ENCODE measurements at places on chromosomes 1 and 21.

GRCh38 chr1:91398291-91398690 lies 6.3 kb downstream of the HFM1 start:
- no peak for DNase-seq

GRCh38 chr1:170676628-170677027 lies 12.7 kb downstream of the PRRX1 start:
- DNase-seq: no peak

- no peak for DNase-seq
Measured at GRCh38 chr1:225923381-225923691, 714 bp downstream of the PYCR2 start.

GRCh38 chr1:47340227-47340626 lies 6.6 kb downstream of the CMPK1 start:
- no peak for DNase-seq

- DNase-seq: no peak
Measured at GRCh38 chr1:108597041-108597440, 37.1 kb downstream of the EEIG2 start.

DNA sequence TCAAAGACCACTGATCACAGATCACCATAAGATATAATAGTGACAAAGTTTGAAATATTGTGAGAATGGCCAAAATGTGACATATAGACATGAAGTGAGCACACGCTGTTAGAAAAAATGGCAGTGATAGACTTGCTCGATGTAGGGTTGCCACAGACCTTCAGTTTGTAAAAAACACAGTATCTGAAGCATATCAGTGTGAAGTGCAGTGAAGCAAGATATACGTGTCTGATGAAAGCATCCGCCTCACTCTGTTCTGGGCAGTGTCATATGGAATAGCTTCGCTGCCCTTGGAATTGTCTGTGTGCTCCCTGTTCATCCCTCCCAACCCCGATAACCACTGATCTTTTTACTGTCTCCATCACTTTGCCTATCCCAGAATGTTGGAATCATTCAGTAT lies 50.7 kb downstream of the GALNT2 start:
- no peak for DNase-seq

DNA sequence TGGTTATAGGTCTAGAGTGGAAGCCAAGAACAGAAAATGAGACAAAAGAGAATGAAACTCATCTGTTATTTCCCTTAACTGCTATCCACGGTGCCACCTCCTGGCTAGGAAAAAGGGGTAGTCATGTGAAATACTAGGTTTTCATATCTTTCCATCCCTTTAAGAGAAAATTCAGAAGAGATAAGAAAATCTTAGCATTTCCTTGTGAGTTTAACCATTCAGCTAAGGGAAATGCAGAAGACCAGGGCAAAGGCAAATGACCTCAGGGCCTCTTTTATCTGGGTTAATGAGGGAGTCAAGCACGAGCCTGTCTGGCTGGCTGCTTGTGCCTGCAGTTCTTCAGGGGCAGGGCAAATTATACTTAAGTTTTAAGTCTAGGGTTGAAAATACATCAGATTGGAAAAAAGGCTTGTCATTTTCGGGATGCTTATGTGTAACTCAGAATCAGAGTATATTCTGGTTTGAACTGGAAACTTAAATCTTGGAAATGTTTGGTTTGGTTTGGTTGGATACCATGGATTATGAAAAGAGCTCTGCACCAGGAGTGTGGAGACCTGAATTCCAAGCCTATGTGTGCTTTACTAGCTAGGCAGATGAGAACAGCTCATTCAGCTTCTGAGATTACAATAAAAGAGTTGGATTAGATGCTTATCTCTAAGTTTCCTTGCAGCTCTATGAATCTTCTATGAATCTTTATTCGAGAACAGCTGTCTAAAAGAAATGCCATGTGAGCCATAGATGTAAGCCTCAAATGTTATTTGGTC lies 19.9 kb downstream of the NIBAN1 start:
- no peak for DNase-seq

DNA sequence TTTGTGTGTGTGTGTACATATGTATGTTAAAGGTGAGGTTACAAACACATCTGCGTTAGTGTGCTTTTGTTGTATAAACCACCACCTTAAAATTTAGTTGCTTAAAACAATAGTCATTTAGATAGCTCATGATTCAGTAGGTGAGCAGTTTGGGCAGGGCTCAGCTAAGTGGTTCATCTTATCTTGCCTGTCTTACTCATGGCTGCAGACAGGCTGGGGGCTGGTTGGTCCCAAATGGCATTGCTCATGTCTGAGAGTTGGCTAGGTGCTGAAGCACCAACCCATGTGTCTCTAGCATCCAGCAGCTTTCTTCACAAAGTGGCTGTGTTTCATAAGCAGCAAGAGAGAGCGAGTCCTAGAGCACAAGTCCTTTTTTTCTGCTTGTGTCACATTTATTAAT lies 91.4 kb downstream of the MACF1 start:
- no peak for DNase-seq

DNA sequence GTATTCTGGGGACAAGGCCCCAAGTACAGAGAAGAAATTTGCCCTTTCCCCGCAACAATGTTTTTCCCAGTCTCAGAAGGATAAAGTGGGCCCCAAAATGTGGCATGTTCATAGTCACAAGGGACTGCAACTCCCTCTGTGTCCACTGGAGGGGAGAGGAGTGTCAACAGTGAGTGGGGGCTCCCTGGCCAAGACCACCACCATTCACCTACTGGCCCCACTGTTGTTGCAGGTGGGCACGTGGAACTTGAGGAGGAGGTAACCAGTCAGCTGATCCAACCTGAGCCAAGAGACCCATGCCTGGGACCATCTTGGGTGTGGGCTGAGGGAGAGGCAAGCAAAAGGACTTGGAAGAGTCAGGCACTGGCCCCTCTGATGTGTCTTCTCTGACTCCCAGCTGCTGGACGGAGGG lies 777 bp downstream of the NUDT17 start:
- DNase-seq: peak; percentile 24

GRCh38 chr21:33849834-33850233 lies 65.8 kb downstream of the ATP5PO start:
- no peak for DNase-seq

DNA sequence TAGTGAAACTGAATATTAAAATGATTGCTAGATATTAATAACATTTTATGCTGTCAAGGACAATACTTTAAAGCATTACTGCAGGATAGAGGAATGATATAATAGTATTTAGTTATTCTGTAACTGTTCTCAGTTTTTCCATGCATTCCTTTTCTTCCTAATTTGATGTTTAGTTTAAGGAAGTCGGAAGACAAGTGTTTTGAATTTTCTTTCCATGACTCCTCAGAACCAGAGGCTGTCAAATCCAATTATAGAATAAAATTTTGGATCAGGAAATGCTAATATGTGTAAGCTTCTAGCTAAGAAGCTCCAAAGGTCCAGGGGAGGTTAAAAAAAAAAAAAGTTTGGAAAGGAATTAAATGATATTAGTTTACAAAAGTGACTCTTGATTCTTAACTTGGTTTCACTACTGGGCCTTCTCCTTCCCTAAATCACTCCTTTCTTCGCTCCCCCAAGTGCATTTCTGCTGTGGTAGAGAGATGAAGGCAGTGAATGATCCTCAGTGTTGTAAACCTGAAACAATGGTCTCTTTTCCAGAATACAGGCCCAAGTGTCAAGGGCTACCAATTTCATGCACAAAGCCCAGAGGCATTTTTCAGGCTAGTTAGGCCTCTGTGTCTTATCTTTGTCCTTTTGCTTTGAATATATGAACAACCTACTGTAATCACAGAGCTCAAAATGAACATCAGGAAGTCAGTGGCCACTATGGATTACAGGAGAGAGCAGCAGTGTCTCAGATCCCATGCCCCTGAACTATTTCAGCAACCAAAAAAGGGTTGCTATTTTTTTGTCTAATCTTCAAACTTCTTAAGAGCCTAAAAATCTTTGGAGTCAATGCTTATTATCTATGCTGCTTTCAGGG lies 6.2 kb downstream of the ADSS2 start:
- no peak for DNase-seq

DNA sequence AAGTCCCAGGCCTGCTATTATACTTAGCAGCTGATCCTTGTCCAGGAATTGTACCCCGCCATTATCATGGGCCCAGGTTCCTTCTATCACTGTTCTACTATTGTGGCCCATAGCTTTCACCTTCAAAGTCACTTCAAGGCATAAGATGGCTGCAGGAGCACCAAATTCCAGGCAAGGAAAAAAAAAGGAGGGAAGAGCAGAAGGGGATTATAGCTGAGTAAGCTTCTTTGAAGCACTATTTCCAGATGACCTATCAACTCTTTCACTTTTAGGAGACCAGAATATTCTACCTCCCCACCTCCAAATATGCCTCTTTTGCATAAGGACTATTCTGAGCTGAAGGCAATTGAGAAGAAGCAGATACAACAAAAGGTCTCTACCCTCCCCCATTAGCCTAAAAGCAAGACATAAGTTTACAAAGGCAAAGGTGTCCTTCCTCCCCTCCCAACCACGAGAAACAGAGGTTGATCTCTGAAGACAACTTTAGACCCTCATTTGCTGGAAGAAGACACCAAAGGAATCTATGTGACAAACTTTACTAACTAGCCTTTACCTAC lies 41.8 kb downstream of the PTAFR start:
- no peak for DNase-seq

DNA sequence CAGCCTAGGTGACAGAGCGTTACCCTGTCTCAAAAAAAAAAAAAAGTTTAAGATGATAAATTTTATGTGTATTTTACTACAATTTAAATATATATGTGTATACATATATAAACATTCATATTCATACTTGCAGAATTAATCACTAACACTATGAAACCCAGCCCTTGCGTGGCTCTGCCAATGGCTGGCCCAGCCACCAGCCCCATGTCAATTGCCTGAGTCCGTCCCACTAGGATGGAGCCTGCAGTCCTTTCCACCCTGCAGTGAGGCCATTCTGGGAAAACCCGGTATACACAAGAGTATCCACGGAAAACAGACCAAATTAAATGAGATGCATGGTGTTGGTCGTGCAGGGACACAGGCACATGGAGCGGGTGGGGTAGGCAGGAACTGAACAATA lies 49.7 kb downstream of the TCP10L start:
- DNase-seq: no peak

GRCh38 chr1:209808059-209808581 lies 2.2 kb upstream of the IRF6 start:
- DNase-seq: peak; percentile 77

DNA sequence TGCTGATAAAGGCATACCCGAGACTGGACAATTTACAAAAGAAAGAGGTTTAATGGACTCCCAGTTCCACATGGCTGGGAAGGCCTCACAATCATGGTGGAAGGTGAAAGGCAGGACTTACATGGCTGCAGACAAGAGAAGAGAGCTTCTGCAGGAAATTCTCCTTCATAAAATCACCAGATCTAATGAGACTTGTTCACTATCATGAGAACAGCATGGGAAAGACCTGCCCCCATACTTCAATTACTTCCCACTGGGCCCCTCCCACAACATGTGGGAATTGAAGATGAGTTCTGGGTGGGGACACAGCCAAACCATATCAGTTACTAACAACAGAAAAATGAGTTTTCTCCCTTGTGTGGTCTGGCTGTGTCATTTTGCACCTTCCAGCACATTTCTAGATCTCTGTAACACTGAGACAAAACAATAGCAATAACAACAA lies 741.4 kb downstream of the KCNT2 start:
- no peak for DNase-seq

DNA sequence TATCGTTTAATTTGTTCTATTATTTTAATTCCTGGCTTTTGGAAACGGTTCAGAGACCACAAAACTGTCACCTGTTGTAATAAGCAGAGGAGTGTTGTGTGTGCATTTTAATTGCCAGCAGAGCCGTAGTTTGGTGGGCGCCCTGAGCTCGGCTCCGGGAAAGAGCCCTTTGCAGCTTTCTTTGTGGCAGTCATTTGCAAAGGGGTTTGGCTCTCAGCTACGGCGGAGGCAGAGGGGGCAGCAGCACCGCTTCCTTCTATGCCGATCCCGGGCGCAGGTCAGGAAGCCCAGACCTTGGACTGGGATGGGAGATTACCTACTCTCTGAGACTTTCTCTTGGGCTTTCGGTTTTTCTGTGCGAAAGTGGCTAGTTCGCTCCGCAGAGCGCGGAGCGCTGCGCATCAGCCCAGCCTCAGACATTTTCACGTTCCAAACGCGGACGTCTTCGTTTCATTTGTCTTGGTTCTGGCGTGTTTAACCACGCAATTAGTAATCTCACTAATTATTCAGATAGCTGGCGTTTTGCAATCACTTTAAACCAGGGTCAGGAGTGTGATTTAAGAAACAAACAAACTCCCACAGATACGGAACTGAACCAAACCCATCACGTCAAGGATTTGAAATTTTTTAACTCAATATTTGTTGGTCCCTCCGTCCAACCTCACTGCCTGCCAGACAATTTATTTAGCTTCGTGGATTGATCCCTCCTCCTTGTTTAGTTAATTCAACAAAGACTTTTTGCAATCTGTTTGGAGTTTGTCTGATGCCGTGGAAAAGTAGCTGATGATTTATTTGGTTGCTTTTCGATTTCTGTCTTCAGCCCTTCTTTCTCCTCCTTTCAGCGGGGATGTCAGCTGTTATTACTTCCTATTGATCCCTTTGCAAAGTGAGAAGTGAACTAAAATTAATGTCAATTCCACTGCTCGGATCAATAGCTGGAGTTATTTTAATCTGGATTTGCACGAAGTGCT lies 3.9 kb downstream of the RNF220 start:
- DNase-seq: no peak

DNA sequence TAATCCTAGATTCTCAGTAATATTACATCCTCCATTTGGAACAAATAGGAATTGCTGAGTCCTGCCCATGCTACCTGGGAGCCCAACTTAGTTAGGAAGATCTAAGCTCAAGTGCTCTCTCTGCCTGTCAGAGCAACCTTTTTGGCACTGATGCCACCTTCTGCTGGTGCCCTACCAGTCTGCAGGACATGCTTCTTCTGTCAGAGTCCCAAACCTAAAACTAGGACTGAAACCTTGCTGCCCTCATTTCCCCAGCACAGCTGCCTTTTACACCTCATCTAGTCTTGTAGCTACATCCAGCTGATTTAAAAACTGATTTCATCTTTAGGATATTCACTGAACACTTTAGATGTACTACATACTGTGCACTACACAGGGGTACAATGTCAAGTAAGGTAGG lies 118.7 kb downstream of the LYPLAL1 start:
- no peak for DNase-seq
